Stimulated activated CD4-positive, alpha-beta T cell treated with anti-CD3 and anti-CD28 coated beads, TNF-alpha, amount 100 ng/mL, for 1 hour (primary cell): ENCODE measurements at places on chromosomes 2 and 18.

GRCh38 chr18:7784171-7784570 is 217.1 kb downstream of the PTPRM start:
- no peak for DNase-seq

DNA sequence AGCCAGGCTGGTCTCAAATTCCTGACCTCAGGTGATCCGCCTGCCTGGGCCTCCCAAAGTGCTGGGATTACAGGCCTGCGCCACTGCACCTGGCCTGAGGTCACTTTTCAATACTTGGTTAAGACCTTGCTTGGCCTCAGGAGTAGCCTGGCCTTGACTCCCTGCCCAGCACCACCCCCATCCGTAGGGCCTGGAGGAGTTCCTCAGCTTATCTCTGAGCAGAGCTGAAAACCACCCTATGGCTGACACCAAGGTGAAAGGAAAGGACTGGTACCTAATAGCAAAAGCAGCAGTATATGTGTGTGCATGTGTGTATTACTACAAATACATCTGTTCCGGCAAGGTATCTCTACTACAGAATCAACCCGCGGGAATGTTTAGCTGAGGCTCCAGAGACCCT is 56.0 kb downstream of the STEAP3 start:
- no peak for DNase-seq

- no peak for DNase-seq
Measured at GRCh38 chr2:124973396-124973795, 948.3 kb downstream of the CNTNAP5 start.

DNA sequence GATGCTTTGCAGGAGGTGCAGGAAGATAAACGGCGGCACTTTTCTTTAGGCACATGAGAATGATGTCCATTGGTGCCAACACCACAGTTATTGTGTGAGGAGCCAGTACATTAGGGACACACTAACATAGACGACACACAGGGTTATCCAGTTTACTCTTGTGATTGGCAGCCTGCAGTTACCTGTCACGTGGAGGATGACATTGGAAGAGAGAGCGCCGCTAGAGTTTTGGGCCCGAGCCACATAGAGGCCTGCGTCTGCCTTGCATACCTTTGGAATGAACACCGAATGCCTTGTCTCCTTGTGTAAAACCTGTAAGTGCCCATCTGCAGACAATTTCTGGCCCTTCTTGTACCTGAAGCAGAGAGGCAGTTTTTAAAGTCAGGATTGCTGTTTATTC is 26.9 kb upstream of the TTN start:
- no peak for DNase-seq

DNA sequence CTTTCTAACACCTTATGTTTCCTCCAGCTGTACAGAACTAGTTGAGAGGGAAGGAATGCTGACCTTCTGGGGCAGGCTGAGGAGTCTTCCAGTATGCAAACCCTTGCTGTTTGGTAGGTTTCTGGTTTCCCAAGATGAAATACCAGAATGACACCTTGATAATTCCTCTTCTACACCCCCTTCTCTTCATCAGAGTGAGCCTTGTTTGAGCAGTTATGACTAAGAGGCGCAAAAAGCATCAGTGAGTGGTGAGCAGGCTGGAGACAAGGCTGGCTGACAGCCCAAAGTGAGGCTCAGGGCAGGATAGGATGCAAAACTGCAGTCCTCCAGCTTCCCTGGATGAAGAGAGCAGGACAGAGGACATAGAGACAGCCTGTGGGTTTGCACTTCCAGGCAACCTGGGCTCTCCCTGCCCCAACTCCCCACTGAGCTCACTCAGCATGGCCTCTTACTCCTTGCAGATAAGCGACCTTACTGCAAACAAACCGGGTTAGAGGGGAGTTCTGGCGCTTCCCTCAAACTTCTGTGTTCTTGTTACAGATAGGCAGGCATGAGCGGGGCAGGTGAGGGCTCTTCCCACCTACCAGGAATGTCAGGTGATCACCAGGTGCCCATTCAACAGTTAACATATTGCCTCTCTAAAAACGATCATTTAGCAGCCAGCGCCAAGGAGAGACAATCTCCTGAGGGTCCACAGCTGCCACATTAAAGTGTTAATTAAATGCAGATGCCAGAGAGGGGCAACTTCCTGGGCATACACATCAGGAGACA is 5.4 kb downstream of the MPPE1 start:
- DNase-seq = no peak

- DNase-seq = no peak
Measured at GRCh38 chr2:232942831-232943230, 70.2 kb downstream of the NGEF start.

- no peak for DNase-seq
Measured at GRCh38 chr2:157173740-157174184, 83.7 kb upstream of the GALNT5 start.

DNA sequence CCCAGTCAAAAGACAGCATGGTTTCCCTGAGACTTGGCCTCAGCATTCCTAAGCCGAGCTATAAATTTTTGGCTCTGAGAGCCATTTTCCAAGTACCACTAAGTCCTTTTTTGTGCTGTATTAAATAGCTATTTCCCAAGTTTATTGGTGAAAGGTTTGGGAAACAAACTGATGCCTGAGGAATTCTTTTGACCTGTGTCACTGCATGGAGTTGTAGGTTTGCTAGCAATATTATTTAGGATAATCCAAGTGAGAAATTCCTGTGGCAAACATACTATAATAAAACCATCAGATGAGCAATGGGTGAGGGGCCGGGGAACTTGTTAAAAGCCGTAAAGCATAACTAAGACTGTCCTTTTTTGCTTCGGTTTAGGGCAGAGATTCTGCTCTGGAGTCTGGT is 28.4 kb downstream of the ARHGAP28 start:
- no peak for DNase-seq

DNA sequence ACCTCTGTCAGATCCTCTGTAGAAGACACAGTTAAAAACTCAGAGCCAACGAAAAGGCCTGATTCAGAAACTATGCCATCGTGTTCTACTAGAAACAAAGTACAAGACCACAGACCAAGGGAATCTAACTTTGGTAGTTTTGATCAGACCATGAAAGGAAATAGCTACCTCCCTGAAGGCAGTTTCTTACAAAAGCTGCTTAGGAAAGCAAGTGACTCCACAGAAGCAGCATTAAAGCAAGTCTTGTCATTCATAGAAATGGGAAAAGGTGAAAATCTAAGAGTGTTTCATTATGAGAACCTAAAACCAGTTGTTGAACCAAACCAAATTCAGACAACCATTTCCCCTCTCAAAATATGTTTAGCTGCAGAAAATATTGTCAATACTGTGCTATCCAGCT is 58.2 kb downstream of the FSIP2 start:
- DNase-seq = no peak

DNA sequence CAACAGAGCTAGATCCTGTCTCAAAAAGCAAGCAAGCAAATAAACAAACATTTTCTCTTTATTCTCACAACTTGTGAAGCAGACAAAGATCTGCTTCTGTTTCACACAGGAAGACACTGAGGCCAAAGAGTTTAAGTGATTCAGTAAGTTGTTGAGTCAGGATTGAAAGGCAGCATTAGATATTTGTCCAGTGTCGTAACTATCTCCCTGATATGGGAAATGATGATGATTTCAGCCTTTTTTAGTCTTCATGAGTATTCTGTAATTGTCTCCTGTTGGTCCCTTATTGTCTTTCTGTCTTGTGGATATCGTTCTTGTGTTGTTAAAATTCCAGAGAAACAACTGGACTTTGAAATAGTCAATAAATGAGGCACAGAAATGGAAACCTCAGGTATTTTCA is 59.6 kb downstream of the GATA6 start:
- DNase-seq = no peak

GRCh38 chr18:40292985-40293710 is 1661.9 kb upstream of the PIK3C3 start:
- DNase-seq = no peak

- DNase-seq = no peak
Measured at GRCh38 chr2:189046320-189046719, 72.1 kb downstream of the COL3A1 start.

GRCh38 chr2:141748616-141749015 is 382.2 kb downstream of the LRP1B start:
- DNase-seq = no peak
